ENCODE measurements at places on chromosomes 5 and 9. TPM values are rescaled to one million over a fixed set of nuclear protein-coding genes. Genes with fewer than 3 reads are reported as not detected.

Gene ZNF483
- total RNA-seq = 0.68 TPM

Gene CFAP157
- total RNA-seq = not detected

Gene C9orf43
- 0.24 TPM for total RNA-seq

Gene PCDHA4
- total RNA-seq = 0.24 TPM

Gene TAF11L10
- not detected for total RNA-seq

Gene SPATA31C1
- not detected for total RNA-seq

Gene LEAP2
- 0.37 TPM for total RNA-seq

Gene ARRDC3
- 42.6 TPM for total RNA-seq

Gene LCN10
- total RNA-seq = not detected

Gene SOX30
- not detected for total RNA-seq

Gene COL27A1
- 3.8 TPM for total RNA-seq

Gene INSYN2B
- total RNA-seq = 14.5 TPM

Gene LVRN
- not detected for total RNA-seq

Gene ORM2
- total RNA-seq = not detected

Gene LCN9
- total RNA-seq = not detected

Gene SPINK6
- total RNA-seq = 1.1 TPM

Gene IFNA2
- total RNA-seq = not detected

Gene CCNO
- 0.10 TPM for total RNA-seq

Gene KLHL9
- total RNA-seq = 20.5 TPM

Gene CD180
- 0.06 TPM for total RNA-seq

Gene NLN
- total RNA-seq = 21.2 TPM

Gene FAM169A
- total RNA-seq = not detected

Gene LRRC19
- not detected for total RNA-seq

All from cardiac ventricle fibroblast (primary cell).